Breast epithelium (tissue), 4 donors: ENCODE measurements at places on chromosomes 3 and 15. TPM values are rescaled to one million over a fixed set of nuclear protein-coding genes. Genes with fewer than 3 reads are reported as not detected.

The RYK gene
- total RNA-seq: 150 TPM

The IFRD2 gene
- total RNA-seq: 72.7 TPM

The WDR5B gene
- 6.2 TPM for total RNA-seq

The GATA2 gene
- total RNA-seq: 14.4 TPM

The ABHD6 gene
- 10.2 TPM for total RNA-seq

The RHOV gene
- 12.1 TPM for total RNA-seq

The ECE2 gene
- not detected for total RNA-seq

- DNase-seq: no peak
These were observed 114.1 kb upstream of the PPP2R3A start for GRCh38 chr3:135851201-135852081.

DNA sequence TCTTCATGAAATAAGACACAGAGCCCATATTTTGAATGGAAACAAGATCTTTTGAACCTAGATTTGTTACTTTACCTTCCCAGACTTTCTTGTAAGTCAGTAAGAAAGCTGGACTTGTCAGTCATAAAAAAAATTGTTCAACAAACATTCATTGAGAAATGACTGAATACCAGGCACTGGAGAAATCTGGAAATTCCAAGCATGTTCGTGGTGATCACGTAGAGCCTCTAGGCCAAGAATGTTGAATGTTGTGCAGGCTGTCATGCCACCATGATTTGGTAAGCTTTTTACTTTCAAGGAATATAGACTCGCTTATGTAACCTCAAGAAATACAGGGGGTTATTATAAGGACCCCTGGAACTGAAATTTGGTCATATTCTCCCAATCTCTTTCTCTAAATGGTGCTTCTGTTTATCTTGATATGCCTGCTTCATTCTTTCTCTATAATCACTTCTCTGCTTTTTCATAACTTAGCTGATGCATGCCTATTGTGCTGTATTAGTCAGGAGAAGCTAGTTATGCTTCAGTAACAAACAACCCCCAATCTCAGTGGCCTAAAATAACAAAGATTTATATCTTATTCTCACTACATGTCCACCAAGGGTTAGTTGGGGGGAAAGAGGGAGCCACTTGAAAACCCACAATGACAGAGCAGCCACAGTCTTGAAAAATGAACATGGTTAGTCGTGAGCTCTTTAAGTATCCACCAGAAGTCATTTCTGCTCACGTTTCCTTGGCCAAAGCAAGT lies 3.4 kb upstream of the TPM1 start:
- DNase-seq: no peak

DNA sequence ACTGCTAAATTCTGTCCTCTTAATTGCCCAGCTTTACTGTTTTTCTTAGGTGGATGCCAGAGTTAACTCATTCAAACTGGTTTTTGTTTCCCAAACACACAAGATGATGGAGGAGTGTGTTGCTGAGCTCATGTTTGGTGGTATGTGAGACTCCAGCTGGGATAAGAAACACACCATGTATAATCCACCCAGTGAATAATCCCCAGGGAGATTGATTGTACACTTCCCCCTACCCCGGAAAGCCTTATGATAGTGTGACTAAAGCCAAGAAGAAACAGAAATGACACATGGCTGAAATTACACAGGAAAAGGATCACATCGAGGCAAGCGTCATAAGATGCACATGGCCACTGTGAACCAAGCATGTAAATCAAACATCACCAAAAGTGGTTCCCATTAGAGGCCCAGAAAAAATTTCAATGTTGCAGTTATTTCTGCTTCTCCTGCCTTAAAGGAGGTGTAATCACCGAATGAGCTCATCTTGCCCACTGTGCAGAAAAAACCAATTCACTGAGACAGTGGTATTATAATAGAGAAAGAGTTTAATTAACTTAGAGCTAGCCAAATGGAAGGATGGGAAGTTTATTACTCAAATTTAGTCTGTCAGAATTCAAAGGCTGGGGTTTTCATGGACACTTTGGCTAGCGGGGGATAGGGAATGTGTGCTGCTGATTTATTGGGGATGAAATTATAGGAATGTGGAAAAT lies 56.7 kb upstream of the MAGI1 start:
- no peak for DNase-seq

- no peak for DNase-seq
These were observed 42.4 kb upstream of the PPIB start for GRCh38 chr15:64205202-64205601.

DNA sequence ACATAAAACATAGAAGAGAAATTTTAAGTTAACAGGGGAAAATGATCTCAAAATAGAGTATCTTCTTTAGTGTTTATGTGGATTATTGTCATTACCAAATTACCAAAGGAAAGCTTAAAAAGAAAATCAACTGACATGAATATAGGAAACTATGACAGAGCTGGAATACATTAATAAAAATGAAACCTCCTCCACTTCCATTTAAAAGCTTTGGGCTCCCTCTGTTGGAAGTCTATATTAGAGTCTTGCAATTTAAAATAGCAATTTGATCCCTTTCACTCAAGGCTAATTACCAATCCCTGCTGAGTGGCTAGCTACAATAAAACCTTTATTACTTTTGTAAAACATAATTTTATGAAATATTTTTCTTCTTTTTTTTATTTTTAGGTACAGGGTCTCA lies 61.4 kb upstream of the IMPG2 start:
- DNase-seq: no peak

DNA sequence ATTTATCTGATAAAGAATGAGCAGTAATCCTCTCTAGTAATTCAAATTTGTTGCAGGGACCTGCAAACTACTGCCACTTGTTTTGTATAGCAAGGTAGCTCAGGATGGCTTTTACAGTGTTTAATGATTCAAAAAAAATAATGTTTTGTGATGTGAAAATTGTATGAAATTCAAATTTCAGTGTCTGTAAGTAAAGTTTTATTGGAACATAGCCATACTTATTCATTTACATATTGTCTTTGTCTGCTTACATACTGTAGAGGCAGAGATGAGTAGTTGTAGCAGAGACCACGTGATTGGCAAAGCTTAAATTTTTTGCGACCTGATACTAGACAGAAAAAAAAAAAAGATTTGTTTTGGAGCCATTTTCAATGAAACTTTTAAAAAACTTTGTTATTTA lies 6.5 kb upstream of the UTS2B start:
- no peak for DNase-seq

DNA sequence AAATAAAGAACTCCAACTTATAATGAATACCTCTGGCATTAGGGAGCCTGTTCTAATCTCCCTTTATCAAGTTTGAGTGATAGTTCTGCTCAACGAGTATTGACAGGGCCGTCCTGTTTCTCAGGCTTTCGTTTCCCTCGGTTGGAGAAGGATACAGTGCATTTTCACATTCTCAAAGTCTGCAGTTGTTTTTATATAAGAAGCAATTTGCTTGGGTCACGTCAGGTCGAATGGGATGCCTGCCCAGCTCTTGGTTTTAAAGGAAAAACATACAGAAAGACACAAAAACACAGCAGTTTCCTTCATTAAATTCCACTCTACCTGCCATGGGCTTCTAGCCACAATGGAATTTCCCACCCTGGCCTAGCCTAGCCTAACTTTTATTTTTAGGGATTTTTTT lies 366.3 kb downstream of the TIGIT start:
- no peak for DNase-seq

DNA sequence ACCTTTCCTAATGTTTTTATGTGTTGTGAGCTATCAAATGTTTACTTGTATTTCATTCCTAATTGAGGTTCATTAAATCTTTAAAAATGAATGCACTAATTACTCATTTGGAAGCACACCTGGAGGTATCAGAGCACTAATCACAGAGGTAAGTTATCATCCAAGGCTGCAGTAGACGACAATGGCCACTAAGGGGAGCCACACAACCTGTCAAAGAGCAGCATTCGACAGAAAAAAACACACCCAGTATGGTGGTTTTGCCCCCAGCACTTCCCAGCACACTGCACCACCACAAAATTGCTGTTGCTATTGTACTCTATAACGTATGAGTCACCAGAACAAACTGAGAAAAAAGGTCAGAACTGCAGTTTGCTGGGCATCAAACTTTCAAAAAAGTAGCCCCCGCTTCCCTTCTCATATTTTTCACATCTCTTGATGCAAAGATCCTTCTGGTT lies 205.9 kb upstream of the IGF1R start:
- peak; percentile 81 for DNase-seq

GRCh38 chr15:75076277-75076676 lies 52.9 kb downstream of the PPCDC start:
- no peak for DNase-seq

GRCh38 chr3:55816794-55817576 lies 329.9 kb upstream of the WNT5A start:
- DNase-seq: no peak

DNA sequence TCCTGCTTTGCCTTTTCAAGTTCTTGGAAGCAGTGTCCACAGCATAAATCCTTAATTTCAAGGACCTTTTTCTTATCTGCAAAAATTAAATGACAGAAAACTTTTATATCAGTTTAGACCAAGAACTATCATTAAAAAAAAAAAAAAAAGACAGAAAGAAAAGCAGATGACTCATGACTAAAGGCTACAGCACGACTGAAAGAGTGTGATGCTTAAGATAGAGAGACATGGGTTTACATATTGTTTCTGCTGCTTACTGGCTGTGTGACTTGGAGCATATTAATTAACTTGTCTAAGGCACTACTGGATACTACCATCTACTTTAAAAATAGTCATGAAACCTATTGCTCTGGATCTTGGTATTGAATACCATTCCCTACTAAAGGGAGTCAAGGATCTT lies 62.3 kb downstream of the CEP152 start:
- no peak for DNase-seq

GRCh38 chr3:122629763-122630162 lies 50.9 kb upstream of the PARP14 start:
- no peak for DNase-seq

DNA sequence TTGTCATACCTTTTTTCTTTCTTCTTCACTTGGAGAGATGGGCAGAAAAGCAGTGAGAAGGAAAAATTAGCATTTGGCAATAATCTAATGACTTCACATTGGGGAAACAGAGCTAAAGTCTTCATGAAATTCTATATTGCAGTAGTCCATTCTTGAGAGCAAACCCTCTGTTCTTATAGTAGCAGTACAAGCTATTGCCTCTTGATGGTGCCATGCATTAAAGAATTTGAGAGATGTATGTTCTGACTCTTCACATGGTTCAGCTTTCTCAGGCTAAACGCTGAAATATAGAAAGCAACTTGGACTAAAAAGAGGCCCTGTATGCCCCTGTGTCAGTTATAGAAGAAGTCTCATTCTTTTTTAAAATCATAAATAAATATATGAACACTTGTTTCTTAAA lies 36.0 kb downstream of the PHLDB2 start:
- no peak for DNase-seq

GRCh38 chr3:36695769-36696137 lies 68.6 kb downstream of the DCLK3 start:
- DNase-seq: no peak

DNA sequence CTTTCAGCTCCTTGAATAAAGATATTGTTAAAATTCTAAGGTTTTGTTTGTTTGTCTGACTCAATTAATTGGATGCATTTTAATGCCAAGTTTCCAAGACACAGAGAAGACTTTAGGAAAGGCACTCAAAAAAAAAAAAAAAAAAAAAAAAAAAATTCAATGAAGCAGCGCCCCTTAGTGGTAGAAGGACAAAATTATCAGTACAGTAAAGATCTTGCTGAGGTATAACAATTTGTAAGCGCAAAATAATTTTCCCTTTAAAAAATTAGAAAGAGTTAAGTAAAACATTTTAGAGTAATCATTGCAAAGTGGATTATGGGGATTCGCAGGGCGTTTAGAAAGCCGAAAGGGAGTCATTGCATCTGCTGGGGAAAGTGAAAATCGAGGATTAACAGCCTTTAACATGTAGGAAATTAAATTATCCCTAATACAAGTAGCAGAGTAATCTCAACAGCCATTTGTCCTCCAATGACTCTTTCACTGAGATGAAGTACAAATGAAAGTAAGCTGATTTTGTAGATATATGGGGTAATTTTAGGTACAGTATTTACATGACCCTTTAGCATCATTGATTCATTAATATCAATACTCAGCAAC lies 5.8 kb upstream of the DIS3L start:
- no peak for DNase-seq

- no peak for DNase-seq
These were observed 134.5 kb upstream of the ONECUT1 start for GRCh38 chr15:52924630-52925029.

- DNase-seq: no peak
These were observed 120.9 kb downstream of the NEDD4 start for GRCh38 chr15:55872471-55872870.

GRCh38 chr3:29207427-29207826 lies 73.4 kb upstream of the RBMS3 start:
- no peak for DNase-seq

DNA sequence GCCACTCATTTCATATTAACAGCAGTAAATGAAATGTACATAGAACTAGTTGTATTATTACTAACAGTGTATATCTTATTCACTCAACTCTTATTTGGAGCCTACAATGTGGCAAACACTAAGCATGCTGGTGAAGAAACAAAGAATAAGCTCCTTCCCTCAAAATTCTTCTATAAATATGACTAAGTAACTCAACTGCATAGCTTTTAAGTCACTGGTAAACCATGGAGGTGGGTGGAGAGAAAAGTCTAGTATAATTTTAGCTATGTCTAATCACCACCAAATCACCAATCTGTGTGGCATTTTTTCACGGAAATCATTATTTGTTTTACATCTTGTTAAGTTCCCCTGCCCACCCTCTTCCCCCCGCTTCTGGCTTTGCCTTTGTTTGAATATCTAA lies 17.5 kb downstream of the COPS2 start:
- no peak for DNase-seq

- peak; percentile 93 for DNase-seq
These were observed 238.8 kb downstream of the OPA1 start for GRCh38 chr3:193831495-193832455.

- DNase-seq: no peak
These were observed 39.6 kb downstream of the VGLL3 start for GRCh38 chr3:86951322-86951721.

- no peak for DNase-seq
These were observed 754.9 kb downstream of the SQOR start for GRCh38 chr15:46389739-46390138.

DNA sequence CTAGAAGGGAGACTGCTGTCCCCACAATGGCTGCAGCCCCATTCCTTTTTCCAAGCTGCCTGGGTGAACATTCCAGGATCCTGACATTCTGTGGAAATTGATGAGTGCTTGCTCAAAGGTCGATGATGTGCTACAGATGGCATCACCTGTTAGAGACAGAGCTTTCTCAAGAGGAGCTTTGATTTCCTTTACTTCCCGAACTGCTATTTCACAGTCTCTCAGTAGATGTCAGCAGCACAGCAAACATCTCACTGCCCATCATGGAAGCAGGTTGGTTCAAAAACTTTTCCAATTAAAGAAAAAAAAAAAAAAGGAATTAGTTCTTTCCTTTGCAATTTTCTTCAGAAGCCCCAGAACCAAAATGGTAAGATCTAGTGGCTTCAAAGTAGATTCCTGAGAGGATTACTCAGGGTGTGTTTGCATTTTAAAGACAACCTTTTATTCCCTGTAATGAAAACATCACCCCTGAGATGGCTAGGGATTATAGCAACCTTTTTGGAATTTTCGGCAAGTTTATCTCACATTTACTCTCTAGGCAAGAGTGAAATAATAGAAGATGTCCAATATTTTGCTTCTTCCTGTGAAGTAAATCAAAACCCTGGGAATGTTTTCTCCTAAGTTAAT lies 44.8 kb downstream of the POLR2M start:
- no peak for DNase-seq

- no peak for DNase-seq
These were observed 149.6 kb downstream of the CHDH start for GRCh38 chr3:53696401-53697172.
